ENCODE measurements at places on chromosomes 5 and 9.

DNA sequence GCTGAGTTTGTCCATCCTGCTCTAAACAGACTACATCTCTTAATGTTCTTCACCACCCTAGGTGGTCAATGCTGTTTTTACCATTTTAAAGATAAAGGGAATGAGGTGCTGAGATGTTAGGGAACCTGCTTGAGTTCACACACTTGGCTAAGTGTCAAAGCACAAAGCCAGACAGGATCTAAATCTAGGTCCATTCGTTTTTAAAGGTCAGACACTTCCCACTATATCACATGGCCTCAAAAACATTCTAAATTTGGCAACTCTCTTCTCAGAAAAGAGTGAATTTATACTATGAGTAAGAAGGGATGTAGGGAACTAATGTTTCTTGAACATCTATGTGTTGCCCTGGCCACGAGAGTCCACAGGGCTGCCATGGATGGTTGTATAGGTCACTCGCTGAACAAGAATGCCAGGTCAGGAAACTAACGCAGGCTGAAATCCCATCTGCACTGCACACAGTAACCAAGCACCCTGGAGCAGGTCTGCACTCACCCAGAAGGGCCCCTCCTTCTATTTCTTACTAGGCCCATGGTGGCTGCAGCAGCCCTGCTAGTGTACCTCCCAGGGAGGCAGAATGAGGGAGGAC, 213.0 kb downstream of the SPOCK1 start:
- DNase-seq = no peak

- DNase-seq = no peak
Measured at GRCh38 chr5:159034083-159034824, 65.5 kb downstream of the EBF1 start.

DNA sequence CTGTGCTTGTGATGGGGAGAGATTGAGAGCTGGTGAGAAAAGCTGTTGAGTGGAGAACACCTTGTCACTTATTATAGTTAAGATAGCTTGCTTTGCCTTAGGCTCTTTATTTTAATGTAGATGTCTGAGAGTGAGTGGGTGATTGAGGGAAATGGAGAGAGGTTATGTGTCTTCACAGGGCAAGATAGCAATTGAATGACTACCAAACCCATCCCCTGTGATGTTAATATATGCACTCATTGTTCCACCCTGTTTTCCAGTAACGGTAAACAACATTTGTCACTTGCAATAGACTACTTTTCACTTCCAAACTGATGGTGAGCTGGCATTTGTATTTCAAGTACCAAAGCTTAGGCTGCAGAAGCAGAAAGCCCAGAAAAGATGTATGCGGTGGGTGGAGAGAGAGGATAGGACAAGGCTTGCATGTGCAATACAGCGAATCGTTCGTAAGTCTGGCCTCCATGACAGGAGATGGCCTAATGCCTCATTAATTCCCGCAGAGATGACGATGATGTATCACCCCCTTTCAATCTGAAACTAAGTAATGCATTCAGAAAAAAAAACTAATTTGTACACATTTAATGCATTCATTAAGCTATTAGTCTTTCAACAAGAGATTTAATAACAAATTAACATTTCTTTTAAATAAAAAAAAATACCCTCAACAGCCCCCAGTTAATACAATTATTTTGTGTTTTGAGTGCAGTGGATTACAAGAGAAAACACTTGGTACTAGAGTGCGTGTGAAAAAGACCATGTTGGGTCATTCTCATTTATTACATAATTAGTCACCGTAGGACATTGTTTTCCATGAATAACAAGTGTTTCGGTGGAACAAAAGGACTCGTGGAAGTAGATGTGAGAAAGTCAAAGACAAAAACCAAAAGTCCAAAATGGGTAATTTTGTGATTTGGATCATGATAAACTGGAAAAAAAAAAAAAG, 699.0 kb downstream of the BRINP1 start:
- DNase-seq = no peak

DNA sequence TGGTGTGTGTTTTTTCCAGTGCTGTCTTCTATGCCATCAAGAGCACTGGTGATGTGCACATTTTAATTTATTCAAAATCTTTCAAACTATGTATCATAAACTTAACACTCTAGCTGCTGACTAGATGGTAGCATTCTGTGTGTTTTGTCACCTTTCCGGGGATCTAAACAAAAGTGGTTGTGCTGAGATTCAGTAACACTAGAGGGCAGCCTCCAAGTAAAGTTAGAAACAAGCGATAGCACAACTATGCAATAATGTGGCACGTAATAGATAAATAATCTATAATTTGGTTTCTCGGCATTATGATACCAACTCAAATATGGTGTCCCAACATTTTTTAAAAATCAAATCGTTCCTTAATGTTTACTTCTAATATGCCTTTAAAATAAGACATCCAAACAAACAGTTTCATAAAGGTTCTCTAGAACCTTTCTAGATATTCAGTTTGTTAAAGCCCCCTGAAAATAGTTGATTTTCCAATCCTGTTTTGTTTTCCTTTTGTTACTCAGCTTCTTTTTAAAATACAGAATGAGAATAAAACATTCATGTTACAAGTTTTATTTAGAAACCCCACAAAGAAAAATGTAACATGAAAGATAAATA, 16.9 kb downstream of the SEMA6A start:
- no peak for DNase-seq

- DNase-seq = no peak
Measured at GRCh38 chr5:100731768-100732167, 171.3 kb downstream of the ST8SIA4 start.

GRCh38 chr5:81908771-81909170, 63.1 kb upstream of the ATG10 start:
- DNase-seq = no peak

GRCh38 chr5:74952406-74952805, 86.2 kb upstream of the FAM169A start:
- no peak for DNase-seq

DNA sequence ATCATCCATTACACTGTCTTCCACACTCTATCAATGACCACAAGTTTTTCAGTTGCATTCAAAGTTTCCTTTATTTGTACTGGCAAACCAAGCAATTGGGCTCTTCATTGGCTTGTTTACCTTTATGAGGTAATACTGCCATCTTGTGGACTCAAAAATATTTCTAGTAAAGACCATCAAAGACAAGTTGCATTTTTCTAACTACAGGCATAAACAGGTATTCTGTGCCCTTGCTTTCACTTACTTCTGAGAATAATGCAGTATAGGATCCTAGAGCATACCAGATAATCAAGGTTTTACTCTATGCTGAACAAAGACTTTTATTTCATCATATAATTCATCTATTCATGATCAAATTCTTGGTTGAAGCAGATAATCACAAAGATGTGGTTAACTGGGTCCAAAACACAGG, 173.7 kb upstream of the POU5F2 start:
- DNase-seq = peak; percentile 5

- no peak for DNase-seq
Measured at GRCh38 chr5:54915466-54916027, 69.8 kb downstream of the ESM1 start.

- no peak for DNase-seq
Measured at GRCh38 chr9:99803694-99804093, 18.0 kb upstream of the NR4A3 start.
